Stimulated activated CD4-positive, alpha-beta T cell treated with anti-CD3 and anti-CD28 coated beads, Interleukin-1b, Interleukin-23, amount 100 ng/mL, for 1 hour (primary cell): ENCODE measurements at places on chromosomes 3 and 15.
A peak's percentile ranks its signal among the peaks of the same experiment; 100 is the strongest.

DNA sequence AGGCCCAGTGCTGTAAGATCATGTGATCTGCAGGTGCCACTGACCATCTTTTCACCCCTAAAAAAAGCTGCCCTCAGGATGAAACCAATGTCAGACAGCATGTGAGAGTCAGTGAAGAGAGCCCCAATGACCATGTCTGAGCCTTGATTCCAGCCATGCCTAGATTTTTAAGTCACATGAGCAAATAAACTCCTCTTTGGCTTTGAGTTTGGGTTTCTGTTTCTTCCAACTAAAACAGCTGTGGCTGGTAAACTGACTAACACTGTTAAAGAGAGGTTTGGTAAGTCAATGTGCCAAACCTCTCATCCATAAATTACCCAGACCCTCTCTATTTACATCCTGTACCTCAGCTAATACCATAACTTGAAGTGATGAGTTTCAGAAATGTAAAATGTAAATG lies 8.3 kb downstream of the MYO5A start:
- no peak for DNase-seq

- DNase-seq = no peak
These were observed 125.5 kb downstream of the NSMCE3 start for GRCh38 chr15:29143909-29144635.

DNA sequence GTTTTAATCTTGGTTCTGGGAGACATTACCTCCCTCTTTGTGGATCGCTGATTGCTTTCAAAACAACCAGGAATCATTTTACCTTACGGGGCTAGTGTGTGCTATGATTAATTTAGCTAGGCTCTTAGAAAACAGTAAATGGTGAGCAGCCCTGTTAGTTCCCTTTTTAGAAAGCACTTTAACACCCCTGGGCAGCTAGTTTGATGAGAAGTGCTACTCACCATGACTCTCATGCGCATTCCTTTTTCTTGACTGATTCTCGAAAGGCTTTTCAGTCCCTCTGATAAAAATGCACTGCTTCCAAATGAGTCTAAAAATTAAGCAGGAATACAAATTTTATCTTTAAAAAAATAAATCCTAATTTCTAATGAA lies 75.3 kb upstream of the LEKR1 start:
- no peak for DNase-seq

GRCh38 chr3:127785711-127786265 lies 36.5 kb downstream of the MGLL start:
- DNase-seq = no peak

DNA sequence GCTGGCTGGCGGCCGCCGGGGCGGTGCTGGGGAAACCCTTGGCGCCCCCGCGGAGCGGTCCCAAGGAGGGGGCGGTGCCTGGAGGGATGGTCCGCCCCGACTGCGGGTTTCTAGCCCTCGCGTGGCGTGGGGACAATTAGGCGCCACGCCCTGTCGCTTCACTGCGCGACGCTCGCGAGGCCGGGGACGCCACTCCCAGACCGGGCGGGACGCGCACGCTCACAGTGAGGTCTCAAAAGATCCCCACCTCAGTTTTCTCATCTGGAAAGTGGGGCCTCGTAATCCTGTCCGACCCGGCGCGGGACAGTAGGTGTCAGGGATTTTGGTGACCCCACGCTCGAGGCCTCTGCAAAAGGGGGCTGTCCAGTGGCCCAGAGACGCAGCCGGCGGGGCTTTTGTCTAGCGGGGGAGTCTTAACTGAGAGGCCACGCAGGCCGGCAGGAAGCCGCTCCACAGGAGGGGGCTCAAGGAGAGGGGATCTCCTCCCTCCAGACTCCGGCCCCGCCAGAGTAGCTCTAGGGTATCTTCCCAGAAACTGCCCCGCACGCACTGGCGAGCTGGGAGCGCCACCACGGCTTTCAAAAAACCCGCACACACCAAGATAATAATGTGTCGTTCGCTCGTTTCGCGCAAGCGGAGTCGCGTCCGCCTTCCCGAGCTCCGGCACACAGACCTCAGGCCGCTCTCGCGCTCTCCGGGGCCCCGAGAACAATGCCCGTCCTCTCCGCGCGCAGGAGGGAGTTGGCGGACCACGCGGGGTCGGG lies 710 bp upstream of the CLK3 start:
- DNase-seq = peak; percentile 72

DNA sequence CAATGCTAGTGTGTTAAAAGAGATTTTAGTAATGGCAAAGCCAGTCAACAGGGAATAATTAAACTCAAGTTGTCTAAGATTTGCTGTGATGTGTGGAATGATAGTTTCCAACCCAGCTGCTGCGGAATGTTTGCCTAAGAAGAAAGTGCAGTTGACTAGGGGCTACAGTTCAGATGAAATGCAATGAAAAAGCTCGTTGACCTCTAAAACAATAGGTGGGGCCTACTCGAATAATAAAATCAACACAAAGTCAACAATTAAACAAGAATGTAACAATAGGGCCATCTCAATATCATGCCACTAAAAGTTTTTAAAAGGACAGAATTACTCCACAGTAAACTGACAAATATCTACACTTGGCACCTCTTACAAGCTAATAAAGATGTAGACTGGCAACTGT lies 484.2 kb downstream of the MECOM start:
- DNase-seq = no peak

DNA sequence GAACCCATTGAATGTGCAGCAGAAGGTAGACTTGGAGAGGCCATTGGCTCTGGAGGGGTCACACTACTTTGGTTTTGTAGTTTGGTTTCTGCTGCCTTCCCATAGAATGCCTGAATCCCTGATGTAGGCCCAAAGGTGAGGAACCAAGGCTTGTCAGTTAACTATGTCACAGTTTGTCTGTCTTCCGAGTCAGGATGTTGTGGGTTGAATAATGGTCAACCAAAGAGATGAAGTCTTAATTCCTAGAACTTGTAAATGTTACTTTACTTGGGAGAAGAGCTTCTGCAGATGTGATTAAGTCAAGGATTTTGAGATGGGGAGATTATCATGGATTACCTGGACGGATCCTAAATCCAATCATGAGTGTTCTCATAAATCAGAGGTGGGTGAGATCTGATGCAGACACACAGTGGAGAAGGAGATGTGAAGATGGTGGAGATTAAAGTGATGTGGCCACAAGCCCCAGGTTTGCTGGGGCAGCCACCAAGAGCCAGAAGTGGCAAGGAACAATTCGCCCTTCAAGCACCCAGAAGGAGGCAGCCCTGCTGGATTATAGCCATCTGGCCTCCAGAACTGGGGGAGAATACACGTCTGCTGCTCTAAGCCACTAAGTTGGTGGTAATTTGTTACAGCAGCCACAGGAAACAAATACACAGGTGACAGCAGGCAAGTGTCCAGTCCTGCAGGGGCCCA lies 2.3 kb upstream of the CCR8 start:
- DNase-seq = no peak

- DNase-seq = no peak
These were observed 9.5 kb downstream of the GPR87 start for GRCh38 chr3:151307131-151307530.
